ENCODE measurements at places on chromosomes 6 and 20.

GRCh38 chr6:112123982-112124381 lies 36.6 kb downstream of the FAM229B start:
- DNase-seq = no peak

GRCh38 chr20:6686171-6686570 lies 81.3 kb upstream of the BMP2 start:
- DNase-seq = no peak

- no peak for DNase-seq
Measured at GRCh38 chr20:36499723-36500501, 41.4 kb upstream of the MYL9 start.

DNA sequence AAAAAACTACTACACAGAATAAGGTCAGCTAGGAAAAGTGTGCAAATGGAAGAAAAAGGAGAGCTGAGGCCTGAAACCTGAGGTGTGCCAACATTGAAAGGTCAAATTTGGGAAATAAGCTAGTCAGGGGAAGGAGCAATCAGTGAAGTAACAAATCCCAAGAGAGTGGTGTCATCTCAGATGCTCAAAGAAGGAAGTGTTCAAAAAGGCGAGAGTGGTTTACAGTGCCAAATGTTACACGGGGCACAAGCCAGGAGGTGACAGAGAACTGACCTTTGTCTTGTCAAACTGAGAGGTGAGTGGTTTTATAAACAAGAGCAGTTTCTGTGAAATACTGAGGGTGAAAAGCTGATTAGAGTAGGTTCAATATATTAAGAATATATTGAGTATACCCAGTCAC lies 83.0 kb upstream of the TCF21 start:
- DNase-seq = no peak

- no peak for DNase-seq
Measured at GRCh38 chr6:148463671-148464070, 121.0 kb downstream of the SASH1 start.

DNA sequence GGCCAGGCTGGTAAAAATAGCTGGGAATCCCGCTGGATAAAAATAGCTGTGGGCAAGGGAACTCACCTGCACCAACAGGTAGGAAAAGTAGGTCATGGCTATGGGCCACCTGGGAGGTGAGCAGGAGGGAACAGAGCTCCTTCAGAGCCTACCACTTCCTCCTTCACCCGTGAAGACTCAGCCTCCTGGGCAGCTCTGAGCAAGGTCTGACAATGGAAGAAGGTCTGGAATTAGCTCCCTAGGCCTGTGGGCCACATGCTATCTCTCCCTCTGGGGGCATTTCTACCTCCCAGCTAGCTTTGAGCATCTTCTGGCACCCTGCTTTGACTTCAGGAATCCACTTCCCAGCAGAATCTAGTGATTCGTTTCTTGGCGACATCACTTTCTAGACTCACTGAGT lies 153.9 kb downstream of the MRPL14 start:
- no peak for DNase-seq

- no peak for DNase-seq
Measured at GRCh38 chr6:117267766-117268534, 2.6 kb downstream of the VGLL2 start.

GRCh38 chr6:165092881-165093595 lies 216.4 kb downstream of the C6orf118 start:
- no peak for DNase-seq

DNA sequence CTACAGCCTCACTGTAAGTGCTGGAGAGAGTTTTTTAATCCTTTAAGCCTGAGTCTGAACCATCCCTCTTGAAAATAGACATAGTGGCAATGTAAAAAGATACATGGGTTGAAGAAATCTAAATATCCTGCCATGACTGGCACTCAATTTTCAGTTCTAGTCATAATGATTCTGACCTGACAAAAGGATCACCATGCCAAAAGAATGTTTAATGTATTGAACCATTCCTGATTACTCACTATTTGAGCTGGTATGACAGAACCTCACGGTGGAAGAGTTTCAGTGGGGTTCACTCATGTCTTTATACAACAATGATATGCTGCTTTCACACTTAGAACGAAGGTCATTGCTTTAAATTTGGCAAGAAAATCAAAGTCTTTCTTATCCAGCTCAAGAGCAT lies 93.4 kb downstream of the HIVEP2 start:
- no peak for DNase-seq

GRCh38 chr6:30747902-30748769 lies 3.8 kb upstream of the IER3 start:
- DNase-seq = no peak

GRCh38 chr6:30845183-30845582 lies 39.1 kb upstream of the DDR1 start:
- DNase-seq = no peak

GRCh38 chr6:151436802-151437201 lies 15.1 kb downstream of the RMND1 start:
- no peak for DNase-seq

- DNase-seq = no peak
Measured at GRCh38 chr6:161128680-161129196, 137.2 kb downstream of the MAP3K4 start.

DNA sequence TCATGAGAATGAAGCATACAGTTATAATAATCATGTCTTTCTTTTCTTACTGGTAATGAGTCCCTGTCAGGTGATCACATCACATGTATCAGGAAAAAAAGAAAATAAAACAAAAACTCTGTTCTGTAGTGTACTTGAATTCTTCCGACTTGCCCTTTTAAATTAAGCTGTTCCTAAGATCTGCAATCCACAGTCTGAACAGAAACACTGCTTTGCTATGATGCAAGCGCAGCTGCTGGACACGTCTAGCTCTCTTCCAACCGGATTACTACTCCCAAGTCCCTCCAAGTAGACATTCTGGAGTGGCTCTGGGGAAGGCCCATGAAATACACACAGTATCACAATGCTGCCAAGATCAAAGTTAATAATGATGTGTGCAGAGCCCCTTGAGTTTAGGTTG lies 83.7 kb downstream of the FYN start:
- no peak for DNase-seq

DNA sequence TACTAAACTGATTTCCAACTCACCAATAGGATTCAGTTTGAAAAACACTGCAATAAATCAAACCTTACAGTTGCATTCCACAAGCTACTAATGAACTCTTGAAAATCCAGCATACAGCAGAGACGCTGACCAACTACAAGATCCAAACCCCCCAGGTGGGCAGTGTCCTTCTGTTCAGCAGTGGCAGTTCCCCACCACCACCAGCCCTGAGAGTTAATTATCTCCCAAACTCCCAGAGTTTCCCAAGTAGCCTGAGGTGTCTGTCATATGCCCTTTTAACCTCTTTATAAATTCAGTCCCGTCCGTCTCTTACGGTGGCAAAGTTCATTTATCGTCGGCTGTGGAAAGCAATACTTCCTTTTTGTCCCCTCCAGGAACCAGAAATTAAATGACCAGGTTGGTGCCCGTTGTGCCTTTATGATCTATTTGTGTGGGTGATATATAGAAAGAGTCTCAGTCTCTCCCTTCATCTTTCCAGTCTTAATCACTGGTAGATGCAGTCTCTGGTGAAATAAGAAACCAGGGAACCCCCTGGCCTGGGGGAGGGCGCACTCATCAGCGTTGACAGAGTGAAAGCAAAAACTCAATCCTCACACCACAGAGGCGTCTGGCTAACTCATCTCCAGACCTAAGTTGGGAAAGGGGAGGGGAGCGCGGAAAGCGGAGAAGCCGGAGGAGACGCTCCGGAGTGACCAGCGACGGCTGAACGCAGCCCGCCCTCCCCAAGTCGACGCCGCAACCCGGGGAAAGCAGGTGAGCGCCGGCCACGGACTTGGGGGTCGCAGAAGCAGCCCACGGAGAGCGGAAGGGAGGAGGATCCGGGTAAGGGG lies 717 bp downstream of the MRPL14 start:
- DNase-seq = peak; percentile 60

DNA sequence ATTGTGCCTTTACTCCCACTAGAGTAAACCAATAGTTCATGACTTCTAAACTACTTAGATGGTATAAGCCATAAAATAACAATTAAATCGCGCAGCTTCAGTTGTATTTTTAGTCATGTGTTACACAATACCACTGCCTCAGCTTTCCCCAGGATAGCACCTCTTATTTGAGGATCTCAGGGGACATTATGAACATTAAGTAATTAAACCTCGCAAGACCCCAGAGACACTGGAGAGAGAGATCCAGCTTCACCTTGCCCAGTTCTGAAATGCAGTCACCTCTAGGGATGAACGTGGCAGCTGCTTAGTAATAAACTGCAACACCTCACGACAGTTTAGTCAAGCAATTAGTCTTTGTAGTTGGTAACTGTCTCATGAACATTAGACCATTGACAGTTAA lies 87.1 kb downstream of the CFAP61 start:
- DNase-seq = no peak

GRCh38 chr6:146912730-146913685 lies 291.2 kb upstream of the STXBP5 start:
- DNase-seq = no peak

DNA sequence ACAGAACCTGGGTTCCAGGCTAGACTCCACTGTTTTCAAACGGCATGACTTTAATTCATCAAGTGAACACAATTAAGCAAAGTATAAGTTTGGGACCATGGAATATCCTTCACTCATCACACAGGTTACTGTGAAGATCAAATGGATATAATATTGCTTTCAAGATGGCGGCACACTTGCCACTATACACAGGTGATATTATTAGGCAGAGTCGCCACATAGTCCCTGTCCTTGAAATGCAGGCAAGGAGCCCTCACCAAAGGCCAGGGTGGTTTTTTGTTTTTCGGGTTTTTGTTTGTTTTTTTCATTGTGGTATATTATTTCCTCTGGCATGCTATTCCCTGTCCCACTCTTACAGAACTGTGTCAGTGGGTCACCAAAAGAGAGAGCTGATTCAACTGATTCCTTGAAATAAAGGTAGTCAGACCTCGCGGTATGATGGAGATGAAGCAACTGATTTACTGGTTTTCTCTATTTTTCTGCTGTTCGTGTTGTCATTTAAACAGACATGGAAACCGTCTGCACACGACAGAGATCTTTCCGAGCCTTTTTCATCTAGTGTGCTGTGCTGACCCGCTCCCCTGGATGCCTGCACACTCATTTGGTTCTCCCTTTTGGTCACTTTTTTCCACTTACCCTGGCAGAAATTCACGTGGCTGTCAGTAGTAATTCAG lies 29.7 kb downstream of the MYB start:
- no peak for DNase-seq

GRCh38 chr6:149898966-149899365 lies 1.1 kb upstream of the RAET1E start:
- DNase-seq = no peak

GRCh38 chr20:62771396-62772102 lies 24.7 kb upstream of the MRGBP start:
- no peak for DNase-seq

GRCh38 chr6:133895573-133896343 lies 6.8 kb downstream of the TCF21 start:
- DNase-seq = no peak

GRCh38 chr6:144630857-144631256 lies 345.7 kb downstream of the UTRN start:
- DNase-seq = no peak

DNA sequence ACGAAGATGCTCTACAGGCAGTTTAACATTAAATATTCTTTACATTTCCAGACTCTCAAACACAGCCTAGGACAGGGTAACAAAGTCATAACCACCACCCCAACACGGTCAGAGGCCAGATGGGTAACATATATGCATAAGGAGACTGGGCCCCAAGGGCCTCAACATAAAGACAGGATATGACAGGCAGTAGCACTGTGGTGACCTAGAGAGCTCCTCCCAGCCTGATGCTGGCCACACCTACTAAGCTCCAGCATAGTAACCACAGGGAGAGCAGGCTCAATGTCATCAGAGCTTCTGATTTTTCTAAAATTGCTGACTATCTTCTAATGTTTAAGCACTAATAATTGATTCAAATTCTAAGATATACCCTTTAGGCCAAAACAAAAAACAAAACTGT lies 21.7 kb downstream of the SMLR1 start:
- DNase-seq = no peak

- no peak for DNase-seq
Measured at GRCh38 chr6:168468045-168468444, 27.1 kb downstream of the SMOC2 start.

GRCh38 chr6:119894811-119895210 lies 545.2 kb upstream of the MAN1A1 start:
- no peak for DNase-seq

DNA sequence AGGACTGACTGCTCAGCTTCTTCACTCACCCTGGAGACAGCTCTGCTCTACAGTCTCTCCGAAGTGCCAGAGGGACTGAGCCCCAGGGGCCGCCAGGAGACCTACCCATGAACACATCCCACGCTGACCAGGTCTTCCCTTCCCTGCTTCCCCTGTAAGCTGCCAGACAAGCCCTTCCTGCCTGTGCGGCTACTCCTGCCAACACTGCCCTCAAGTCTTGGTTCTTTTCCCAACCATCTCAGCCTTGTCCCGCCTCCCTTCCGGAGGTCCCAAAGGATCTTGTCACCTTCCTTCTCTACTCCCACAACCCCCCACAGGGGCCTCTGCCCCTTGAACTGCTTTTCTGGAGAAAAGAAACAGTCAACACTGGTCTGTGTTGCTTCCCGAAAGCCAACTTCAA lies 15.0 kb downstream of the CPNE5 start:
- no peak for DNase-seq

GRCh38 chr6:142469220-142469619 lies 167.4 kb downstream of the ADGRG6 start:
- no peak for DNase-seq

DNA sequence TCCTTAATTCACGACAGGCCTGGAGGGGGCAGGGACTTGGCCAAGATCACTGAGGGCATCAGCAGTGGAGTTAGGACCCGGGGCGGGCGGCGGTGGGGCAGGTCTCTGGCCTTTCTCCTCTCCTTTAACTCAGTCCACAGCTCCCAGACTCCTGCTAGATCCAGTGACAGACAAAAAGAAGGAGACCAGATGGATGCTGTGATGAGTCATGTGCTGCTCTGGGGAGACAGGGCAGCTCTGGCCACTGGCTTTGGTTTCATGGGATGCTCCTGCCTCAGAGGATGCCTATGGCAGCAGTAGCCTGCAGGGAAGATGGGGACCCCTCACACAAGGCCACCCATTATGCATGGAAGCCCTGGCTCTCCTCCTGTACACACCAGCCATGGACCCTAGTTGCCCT lies 20.5 kb downstream of the EPB41L1 start:
- DNase-seq = no peak

- DNase-seq = no peak
Measured at GRCh38 chr6:77633993-77634715, 18.7 kb upstream of the MEI4 start.

- no peak for DNase-seq
Measured at GRCh38 chr20:16563066-16563806, 10.0 kb downstream of the KIF16B start.

DNA sequence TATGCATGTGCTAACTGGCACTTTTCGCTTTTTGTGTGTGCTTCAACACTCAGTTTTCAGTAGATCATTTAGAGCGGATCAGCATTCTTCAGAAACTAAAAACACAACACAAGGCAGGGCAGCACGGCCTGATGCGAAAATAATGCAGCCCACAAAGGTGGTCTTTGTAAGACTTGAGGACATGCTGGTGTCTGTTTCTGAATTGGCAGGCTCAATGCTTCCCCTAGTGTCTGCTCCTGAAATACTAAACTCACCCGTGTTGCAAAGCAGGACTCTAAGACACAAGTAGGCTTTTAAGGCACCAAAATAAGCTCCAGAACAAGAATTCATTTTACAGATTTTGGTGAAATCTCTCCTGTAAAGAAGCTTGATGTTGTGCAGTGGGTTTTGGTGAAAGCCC lies 676.5 kb downstream of the TENT5A start:
- DNase-seq = no peak

GRCh38 chr20:58017970-58018530 lies 210.4 kb downstream of the ANKRD60 start:
- no peak for DNase-seq

GRCh38 chr6:89321131-89321970 lies 6.3 kb upstream of the GABRR2 start:
- DNase-seq = no peak
